ENCODE measurements at places on chromosomes 2 and 18.

DNA sequence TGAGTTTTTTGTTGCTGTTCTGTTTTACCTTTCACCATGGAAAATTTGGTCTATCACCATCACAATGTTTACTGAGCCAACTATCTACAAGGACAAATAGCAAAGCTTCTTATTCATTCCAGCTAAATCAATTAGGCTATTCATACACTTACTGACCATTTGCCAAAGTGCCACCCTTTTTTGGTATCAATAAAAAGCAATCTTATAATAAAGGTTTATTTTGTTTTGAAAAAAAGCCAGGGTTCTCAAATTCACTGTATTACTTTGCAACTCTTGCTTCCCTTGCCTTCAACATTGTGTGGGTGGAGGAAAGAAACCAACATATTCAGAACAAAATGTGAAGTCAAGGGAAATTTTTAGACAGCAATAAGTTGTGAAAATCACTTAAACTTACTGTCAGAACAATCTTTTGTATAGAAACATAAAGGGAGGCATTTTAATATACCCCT, 15.3 kb downstream of the PELI1 start:
- DNase-seq: no peak

- DNase-seq: no peak
These were observed 119.7 kb upstream of the XIRP2 start for GRCh38 chr2:166768393-166769123.

- DNase-seq: no peak
These were observed 90.7 kb downstream of the NCKAP5 start for GRCh38 chr2:133477616-133477990.

DNA sequence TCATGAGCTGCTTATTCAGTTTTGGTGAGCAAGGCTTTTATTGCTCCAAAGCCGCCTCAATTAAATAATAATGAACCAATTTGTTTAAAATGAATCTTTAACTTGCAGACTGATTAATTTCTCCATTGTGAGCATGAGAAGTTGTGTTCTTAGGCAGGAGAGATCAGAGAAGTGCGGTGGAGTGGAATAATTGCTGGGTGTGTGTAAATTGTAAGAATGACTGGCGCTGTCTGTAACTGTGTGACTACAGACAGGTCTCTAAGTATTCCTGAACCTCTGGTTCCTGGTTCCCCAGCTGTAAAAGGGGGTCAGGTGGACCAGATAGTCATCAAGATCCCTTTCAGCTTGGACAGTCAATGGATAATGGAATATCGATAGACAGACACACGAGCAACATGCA, 98.0 kb upstream of the EFEMP1 start:
- DNase-seq: no peak

Measured in NCI-H446 treated with DMSO at 0.1 percent for 48 hours (cell line).